ENCODE measurements at places on chromosomes 3 and 15.

DNA sequence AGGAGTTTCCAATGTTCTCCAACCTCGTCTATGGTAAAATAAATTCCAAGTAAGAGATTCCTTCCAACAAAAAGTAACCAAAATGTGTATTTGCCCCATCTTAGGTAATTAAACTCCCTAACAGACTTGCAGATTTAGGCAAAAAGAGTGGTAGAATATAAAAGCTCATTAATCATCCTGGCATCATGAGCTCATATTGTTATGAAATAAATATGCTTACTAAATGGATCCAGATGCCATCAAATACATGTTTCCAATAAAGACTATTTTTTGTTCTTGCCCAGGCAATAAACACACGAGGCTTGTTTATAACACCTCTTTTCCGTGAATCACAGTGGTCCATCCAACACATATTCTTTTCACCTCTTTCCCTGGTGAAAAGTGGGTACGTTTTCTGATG lies 189.4 kb downstream of the THSD4 start:
- DNase-seq, result no peak

DNA sequence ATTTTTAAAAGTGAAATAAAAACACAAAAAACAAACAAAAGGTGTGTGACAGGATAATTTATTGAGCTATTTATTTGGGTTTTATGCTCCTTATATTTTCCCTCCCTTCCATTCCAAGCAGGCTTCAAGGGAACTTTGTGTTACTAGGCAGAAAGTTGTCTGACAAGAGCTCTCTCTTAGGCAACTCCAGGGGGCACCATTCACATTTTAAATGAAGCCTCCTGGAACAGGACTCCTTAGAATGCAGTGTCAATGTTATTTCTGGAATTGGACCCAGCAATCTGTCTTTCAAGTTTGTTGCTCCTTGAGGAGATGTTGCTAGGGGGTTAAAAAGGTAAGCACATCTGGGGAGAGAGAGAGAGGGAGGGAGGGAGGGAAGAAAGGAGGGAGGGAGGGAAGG lies 5.4 kb upstream of the RFX7 start:
- no peak for DNase-seq

DNA sequence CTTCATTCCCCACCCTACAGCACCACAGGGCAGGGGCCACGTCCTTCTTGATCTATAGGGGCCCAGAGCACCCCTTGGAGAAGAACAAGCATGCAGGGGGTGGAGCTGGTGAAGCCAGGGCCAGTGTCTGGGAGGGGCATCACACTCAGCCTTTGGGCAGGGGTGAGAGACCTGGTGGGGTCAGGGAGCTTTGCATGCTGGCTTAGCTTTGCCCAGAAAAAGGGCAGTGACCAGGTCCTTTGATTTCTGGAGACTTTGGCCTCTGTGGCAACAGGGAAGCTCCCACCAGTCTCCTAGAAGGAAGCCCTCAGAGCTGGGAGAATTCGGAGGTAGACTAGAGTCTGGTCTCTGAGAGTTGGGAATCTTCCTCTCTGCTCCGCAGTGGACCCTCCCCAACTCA lies 990 bp downstream of the ITIH4 start:
- no peak for DNase-seq

DNA sequence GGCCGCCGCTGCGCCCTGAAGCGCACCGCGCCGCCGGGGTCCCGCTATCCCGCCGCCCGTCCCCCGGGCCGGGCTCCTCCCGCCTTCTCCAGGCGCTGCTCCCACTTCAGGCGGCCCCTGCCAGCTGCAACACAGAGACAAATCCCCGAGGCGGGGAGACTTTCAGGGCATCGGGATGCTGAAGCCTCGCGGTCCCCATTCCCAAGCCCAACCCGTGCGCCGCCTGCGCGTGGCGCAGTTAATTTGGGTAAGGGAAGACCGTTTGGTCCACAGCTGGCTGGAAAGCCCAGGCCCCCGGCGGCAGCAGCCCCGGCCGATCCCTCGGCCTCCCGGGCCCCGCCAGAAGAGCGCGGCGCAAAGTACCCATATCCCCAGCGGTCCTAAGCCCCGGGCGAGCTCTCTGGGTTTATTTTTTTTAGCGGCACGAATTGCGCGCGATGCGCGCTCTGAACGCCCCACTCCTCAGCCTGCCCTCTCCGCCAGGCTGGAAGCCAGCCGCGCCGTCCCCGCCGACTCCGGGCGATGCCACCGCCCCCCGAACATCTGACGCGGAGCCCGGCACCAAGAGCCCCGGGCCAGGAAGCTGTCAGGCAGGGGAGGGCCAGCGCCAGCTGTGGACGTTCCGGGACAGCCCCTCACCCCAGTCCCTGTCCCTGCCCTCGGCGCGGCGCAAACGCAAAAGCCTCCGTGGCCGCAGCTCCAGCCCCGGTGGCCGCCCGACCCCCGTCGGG lies 517 bp downstream of the FBN1 start:
- peak; percentile 78 for DNase-seq

Data from C1 segment of cervical spinal cord (tissue), 14 donors.